ENCODE measurements at places on chromosomes 16 and 17.
A peak's percentile ranks its signal among the peaks of the same experiment; 100 is the strongest.

DNA sequence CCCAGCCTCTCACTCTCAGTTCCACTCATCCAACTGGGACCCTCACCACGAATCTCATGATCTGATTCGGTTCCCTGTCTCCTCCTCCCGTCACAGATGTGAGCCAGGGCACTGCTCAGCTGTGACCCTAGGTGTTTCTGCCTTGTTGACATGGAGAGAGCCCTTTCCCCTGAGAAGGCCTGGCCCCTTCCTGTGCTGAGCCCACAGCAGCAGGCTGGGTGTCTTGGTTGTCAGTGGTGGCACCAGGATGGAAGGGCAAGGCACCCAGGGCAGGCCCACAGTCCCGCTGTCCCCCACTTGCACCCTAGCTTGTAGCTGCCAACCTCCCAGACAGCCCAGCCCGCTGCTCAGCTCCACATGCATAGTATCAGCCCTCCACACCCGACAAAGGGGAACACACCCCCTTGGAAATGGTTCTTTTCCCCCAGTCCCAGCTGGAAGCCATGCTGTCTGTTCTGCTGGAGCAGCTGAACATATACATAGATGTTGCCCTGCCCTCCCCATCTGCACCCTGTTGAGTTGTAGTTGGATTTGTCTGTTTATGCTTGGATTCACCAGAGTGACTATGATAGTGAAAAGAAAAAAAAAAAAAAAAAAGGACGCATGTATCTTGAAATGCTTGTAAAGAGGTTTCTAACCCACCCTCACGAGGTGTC lies 26.6 kb downstream of the STH start:
- no peak for DNase-seq

DNA sequence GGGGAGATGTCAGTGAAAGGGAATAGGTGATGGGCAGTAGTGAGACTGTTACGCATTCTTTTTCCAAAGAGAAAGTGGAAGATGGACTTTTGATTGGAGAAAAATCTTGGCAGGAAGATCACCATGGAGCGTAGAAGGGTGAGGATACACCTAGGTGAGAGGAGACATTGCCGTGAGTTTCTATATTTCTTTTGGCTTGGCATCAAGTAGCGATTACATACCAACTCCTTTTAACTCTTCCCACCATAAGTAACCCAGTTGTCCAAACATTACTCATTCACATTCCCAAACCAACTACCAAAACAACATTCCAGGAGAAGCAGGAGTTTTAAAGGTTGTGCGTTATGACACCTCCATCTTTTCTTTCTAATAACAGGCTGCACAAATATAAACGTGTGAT lies 10.7 kb upstream of the KRT28 start:
- no peak for DNase-seq

- no peak for DNase-seq
Measured at GRCh38 chr17:10062691-10063385, 135.6 kb downstream of the GAS7 start.

- DNase-seq, result no peak
Measured at GRCh38 chr17:28712032-28712704, 480 bp upstream of the PROCA1 start.

DNA sequence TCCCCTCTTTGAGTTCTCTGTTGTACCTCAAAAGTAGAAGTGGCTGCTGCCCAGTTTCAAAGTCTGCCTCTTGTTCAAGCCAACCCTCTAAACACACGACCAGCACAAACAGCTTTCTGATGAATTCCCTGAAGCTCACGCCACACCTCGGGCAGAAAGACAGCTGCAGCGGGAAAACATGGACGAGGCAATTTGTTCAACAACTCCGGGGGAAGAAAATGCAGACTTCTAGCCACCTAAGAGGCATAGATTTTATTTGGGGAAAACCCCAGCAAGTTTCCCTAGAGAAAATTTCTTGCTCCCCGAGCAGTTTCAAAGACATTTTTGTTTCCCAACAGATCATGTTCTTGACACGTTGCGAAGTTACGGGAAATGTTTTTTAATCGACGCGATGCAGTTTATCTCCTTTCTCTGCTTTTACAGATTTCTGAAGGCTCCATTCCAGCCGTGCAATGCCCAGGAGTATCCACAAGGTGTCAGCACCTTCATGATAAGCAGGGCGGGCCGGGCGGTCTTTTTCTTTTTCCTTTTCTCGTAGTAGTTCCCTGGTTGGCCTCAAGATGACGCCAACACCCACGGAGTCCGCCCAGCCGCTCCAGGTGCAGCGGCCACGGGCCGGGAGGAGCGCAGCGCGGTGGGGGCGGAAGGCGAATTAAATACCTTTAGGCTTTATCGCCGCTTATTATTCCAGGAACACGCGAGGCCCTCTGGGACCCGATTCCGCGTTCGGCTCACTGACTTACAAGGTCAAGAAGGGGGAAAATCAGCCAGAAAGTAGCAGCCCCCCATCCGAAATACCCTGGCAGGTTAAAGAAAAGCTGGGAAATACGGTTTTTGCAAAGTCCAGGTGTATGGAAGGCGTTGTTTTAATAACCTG lies 2.9 kb upstream of the FOXC2 start:
- DNase-seq, result peak; percentile 82

GRCh38 chr17:5702951-5703510 lies 118.7 kb upstream of the NLRP1 start:
- no peak for DNase-seq

GRCh38 chr16:74747716-74748615 lies 26.7 kb downstream of the FA2H start:
- DNase-seq, result no peak

DNA sequence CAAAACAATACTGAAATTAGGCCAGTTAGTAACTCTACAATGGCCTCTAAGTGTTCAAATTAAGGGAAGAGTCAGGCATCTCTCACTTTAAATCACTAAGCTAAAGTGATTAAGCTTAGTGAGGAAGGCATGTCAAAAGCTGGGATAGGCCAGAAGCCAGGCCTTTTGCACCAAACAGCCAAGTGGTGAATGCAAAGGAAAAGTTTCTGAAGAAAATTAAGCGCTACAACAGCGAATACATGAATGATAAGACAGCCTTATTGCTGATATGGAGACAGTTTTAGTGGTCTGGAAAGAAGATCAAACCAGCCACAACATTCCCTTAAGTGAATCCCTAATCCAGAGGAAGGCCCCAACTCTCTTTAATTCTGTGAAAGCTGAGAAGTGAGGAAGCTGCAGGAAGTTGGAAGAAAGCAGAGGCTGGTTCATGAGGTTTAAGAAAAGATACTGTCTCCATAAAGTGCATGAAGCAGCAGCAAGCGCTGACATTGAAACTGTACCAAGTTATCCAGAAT lies 12.1 kb downstream of the RFWD3 start:
- no peak for DNase-seq

DNA sequence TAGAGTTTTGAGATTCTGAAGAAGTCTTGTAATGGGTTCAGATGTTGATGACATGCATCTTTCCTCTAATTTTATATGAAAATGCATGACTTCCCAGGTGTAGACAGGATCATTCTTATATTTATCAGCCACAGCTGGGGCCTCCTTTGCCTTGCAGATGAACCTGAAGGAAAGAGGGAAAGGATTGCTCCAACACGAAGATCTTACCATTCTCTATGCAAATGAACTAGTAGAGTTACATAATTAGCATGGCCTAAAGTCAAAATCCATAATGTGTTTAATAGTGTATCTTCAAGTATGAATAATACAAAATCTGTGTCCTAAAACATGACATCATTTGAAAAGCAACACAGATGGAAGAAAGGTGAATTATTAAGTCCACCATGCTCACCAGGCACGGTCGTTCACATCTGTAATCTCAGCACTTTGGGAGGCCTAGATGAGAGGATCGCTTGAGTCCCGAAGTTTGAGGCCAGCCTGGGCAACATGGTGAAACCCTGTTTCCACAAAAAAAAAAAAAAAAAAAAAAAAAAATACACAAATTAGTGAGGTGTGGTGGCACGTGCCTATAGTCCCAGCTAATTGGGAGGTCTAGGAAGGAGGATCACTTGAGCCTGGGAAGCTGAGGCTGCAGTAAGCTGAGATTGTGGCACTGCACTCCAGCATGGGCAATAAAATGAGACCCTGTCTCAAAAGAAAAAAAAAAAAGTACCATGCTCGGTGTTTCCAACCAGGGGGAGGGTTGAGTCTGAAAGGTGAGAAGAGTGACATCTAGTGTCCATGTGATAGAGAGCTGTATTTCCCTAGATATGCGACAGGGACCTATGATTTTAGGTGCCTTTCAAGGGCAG lies 6.3 kb downstream of the VWA3A start:
- peak; percentile 49 for DNase-seq

- DNase-seq, result peak; percentile 66
Measured at GRCh38 chr17:43900183-43900857, 7.0 kb downstream of the MPP2 start.

- DNase-seq, result no peak
Measured at GRCh38 chr16:57054338-57054737, 38.0 kb upstream of the CPNE2 start.

DNA sequence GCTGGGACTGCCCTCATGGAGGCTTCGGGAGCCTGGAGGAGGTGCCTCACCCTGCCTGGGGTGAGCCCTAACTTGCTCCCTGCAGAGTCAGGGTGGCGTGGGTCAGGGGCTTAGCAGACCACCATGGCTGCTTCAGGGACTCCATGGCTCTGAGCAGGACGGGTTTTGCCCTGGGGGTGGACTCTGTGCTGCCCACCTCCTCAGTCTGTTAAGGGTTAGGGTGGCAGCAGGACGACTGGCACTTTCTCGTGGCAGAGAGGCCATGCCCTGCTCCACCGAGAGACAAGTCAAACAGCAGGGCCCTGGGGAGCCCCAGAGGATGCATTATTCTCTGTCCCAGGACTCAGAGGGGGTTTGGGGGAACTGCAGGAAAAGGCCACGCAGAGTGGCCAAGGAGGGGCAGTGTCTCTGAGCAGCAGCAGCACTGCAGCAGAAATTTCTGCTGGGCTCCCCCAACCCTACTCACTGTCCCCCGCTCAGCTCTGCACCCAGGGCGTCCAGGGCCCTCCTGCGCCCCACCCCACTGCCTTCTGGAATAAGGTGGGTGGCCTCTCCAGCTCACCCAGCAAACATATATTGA lies 1.8 kb upstream of the PRSS22 start:
- DNase-seq, result no peak

DNA sequence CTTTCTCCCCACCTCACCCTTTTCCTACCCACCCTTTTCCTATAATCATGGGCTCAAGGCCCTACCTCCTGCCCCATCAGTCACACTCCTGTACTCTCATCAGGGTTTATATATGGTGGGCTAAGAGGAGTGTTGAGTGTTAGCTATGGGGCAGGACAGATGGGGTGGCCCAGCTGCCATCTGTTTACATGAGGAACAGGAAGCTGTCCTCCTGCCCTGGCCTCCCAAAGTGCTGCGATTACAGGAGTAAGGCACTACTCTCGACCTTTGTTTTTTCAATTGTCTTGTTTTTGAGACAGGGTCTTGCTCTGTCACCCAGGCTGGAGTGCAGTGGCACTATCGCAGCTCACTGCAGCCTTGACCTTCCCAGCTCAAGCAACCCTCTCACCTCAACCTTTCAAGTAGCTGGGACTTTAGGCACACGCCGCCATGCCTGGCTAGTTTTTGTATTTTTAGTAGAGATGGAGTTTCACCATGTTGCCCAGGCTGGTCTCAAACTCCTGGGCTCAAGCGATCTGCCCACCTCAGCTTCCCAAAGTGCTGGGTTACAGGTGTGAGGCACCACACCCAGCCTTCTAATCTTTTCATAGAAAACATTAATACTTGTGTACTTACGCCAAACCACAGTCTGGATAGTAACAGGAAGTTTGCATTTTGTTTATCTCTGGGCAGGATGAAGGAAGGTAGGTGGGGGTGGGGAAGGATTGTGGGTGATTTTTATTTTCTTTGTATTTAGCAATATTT lies 1.6 kb downstream of the TRADD start:
- DNase-seq, result no peak

DNA sequence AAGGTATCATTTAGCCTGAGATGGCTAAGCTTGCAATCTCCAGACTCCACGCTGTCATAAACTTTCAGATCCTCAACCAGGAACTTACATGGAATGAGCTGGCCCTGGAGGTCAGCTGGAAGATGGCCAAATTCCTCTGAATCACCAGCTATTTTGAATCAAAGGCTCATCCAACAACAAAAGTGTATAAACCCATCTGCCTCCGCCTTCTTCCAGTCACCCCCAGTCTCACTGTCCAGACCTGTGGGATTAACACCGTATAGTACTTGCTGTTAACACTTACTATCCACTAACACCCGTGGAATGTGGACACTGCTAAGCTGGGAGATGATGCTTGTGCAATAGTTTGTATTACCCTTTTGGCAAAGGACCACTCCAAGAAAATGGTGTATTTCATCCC lies 1.9 kb upstream of the LCMT1 start:
- peak; percentile 93 for DNase-seq

DNA sequence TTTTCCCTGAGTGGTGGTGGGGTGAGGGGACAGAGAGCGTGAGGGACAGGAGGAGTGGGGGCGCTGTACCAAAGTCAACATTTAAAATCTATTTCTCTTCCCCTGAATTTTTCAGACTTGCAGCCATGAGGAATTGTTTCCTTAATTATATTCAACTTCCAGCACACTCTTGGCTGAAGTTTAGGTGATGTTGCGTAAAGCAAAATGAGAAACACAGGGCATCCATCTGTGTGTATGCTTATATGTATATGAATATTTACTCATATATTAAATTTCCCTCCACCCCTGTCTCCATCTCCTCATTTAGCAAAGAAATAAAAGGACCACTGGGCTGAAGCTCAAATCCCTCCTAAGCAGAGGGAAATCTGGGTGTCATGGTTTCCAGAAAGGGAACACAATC lies 218.1 kb downstream of the XYLT1 start:
- peak; percentile 25 for DNase-seq

DNA sequence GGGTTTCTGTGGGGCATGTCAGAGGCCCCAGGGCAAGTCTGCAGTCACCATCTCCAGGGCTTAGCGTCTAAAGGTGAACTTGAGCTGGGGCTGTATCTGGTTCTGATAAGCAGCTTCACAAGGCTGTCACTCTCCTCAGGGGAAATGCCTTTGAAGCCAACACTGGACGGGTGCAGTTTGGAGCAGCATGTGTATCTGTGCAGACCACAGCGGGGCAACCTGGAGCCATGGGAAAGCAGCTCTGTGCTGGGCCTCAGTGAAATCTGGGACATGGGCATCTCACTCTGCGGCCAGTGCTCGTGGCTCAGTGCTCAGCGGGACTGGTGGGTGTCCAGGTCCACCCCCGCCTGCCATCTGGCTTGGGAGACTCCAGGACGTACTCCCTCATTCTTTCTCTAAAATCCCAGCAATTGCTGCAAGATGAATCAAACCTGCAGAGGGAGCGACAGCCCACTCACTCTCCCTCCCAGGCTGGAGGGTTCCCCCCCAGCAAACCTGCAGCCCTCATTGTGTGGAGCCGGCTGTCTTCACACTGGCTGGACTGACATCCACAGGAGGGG lies 63.5 kb downstream of the PRMT7 start:
- no peak for DNase-seq

GRCh38 chr17:5533486-5534315 lies 47.3 kb downstream of the MIS12 start:
- DNase-seq, result no peak
